Progenitor cell of endocrine pancreas (in vitro differentiated cells): ENCODE measurements at places on chromosomes 2 and 18. TPM values are rescaled to one million over a fixed set of nuclear protein-coding genes. Genes with fewer than 3 reads are reported as not detected.

- H3K27ac ChIP-seq = no peak overlapping the region
- H3K4me3 ChIP-seq = no peak overlapping the region
- H3K27me3 ChIP-seq = no peaks in the 10 kb centered on the region
- DNase-seq = no peak
These were observed 47.8 kb upstream of the LOXHD1 start for GRCh38 chr18:46704816-46705215.

- H3K27ac ChIP-seq = no peak overlapping the region
- H3K36me3 ChIP-seq = no peaks in the 10 kb centered on the region
- DNase-seq = no peak
These were observed 105.8 kb upstream of the TTN start for GRCh38 chr2:178913049-178913441.

- DNase-seq = no peak
- H3K4me1 ChIP-seq = peaks cover 1% of the 10 kb centered on the region
- peaks cover 2% of the 10 kb centered on the region for H3K27me3 ChIP-seq
- no peak overlapping the region for H3K27ac ChIP-seq
- no peak overlapping the region for H3K4me3 ChIP-seq
- H3K36me3 ChIP-seq = no peaks in the 10 kb centered on the region
These were observed 176.8 kb upstream of the CELF4 start for GRCh38 chr18:37742436-37742835.

DNA sequence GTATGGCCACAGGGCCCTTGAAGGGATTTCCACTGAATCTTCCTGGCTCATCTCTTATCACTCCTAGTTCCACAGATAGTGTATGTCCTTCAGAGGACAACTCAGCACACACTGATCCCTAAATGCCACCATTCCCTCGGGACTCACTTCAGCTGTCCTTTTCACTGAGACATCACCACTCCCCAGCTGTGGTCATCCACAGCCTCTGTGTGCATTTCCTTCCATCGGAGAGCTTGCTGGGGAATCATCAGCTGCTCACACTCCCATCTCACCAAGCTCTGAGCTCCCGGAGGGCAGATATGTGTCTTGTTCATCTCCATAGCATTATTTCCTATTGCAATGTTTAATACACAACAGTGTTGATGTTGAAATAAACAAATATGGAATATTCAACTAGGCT, 759.5 kb downstream of the RNF144A start:
- H3K4me1 ChIP-seq = peaks cover under 1% of the 10 kb centered on the region
- H3K27me3 ChIP-seq = peaks cover 7% of the 10 kb centered on the region
- H3K36me3 ChIP-seq = peaks cover 1% of the 10 kb centered on the region
- DNase-seq = no peak

- H3K4me3 ChIP-seq = no peak overlapping the region
- H3K27me3 ChIP-seq = no peaks in the 10 kb centered on the region
- H3K4me1 ChIP-seq = peaks cover 13% of the 10 kb centered on the region
- DNase-seq = no peak
These were observed 243.5 kb upstream of the ZNF521 start for GRCh38 chr18:25595274-25596060.

- H3K4me1 ChIP-seq = peaks cover 10% of the 10 kb centered on the region
- H3K27me3 ChIP-seq = no peaks in the 10 kb centered on the region
- DNase-seq = no peak
- H3K4me3 ChIP-seq = no peak overlapping the region
These were observed 3.2 kb downstream of the KCTD18 start for GRCh38 chr2:200506679-200507078.

- H3K36me3 ChIP-seq = peaks cover 26% of the 10 kb centered on the region
- no peak for DNase-seq
- no peaks in the 10 kb centered on the region for H3K27me3 ChIP-seq
These were observed 4.6 kb downstream of the TGIF1 start for GRCh38 chr18:3454365-3455089.

DNA sequence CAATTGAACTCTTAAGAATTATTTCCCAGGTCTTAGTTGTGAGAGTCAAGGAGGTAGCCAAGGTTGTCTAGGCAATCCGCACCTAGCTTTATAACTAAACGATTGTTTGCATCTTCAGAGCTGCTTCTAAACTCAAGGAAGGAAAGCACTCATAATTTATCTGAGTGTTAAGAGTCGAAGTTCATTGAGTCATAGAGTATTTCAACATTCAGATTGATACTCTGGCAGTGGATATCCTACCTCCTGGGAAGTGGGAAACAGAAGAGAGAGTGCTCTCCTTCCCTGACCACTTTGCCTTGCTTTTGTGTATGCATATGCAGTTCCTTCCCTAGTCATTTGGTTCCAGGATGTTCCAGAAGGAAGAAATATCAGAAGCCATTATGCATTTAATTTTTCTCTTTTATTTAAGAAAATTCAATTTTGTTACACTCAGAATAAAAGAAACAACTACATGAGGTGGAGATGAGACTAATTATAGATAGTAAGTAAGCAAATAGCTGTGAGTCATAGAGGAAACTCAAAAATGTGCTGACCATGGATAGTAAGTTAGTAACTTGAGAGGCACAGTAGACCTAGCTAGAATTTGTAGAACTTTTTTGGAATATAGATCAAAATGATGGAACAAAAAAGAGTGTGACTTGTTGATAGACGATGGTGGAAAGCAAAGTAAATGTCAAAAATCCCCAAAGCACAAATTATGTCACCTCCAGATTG, 35.4 kb upstream of the FSHR start:
- H3K4me1 ChIP-seq = no peaks in the 10 kb centered on the region
- H3K27ac ChIP-seq = no peak overlapping the region
- H3K4me3 ChIP-seq = no peak overlapping the region
- DNase-seq = no peak
- no peaks in the 10 kb centered on the region for H3K27me3 ChIP-seq

CD8B2 gene
- total RNA-seq = not detected in 2 replicates

ATP6V1B1 gene
- not detected in 2 replicates for total RNA-seq

HPCAL1 gene
- 16.5 and 16.8 TPM in 2 replicates for total RNA-seq

SIX3 gene
- total RNA-seq = not detected in 2 replicates

DYNAP gene
- not detected in 2 replicates for total RNA-seq

GAL3ST2 gene
- total RNA-seq = 0.51 and 0.84 TPM in 2 replicates
